ENCODE measurements at places on chromosomes 6 and 20.
A peak's percentile ranks its signal among the peaks of the same experiment; 100 is the strongest.

GRCh38 chr20:45055056-45055455, 45.9 kb downstream of the KCNS1 start:
- DNase-seq: no peak

DNA sequence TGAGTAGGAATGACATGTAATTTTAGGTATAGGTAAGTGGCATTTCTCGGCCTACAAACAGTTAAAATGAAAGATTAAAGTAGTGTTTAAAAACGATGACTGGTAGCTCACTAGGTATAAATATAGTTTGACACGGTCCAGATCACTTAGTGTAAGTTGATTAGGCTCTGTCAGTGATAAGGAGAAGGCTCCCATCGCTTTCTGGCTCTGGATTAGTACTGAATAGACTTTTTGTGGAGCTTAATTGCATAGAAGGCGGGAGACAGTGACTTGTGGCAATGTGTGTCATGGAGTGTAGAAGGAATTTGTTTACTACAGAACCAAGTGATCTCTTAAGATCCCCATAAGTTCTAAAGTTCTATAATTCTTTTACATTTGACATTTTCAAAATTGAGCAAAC, 6.7 kb downstream of the PYGB start:
- DNase-seq: no peak

DNA sequence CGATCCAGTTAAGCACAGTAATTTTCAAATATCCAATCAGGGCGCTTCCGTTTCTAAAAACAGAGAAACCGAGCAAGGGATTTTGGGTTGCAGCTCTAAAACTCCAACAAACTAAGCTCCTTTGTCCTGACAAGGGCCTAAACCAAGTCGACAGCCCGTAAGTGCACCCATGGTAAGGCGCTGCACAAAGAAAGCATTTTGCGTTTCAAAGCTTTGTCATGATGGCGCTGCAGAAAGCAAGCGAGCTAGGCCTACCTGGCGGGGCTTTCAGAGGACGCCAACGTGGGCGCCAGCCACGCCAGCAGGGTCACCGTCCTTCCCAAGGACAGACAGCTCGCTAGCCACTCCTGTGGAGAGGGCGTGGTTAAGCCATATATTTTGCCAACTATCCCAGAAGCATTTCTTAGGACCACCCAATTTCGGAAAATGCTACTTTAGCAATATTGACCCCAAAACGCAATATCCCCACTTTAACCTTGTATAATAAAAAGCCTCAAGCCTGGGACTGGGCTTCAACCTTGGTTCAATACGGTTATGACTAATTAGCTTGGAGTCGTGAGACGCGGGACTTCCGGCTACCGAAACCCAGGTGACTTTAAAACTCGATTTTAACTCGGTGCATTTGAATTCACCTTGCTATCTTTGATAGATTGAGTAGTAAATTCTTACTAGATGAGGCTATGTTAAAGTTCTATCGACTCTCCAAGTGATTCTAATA, 53.8 kb downstream of the TRIM38 start:
- DNase-seq: no peak

- DNase-seq: no peak
Observed at GRCh38 chr6:74656453-74656852, 549.4 kb downstream of the COL12A1 start.

GRCh38 chr6:110484321-110484720, 7.9 kb upstream of the SLC22A16 start:
- no peak for DNase-seq

- DNase-seq: no peak
Observed at GRCh38 chr6:53834132-53834531, 39.3 kb downstream of the LRRC1 start.

- no peak for DNase-seq
Observed at GRCh38 chr6:22113026-22113766, 183.6 kb downstream of the PRL start.

GRCh38 chr6:108606250-108606690, 45.6 kb downstream of the FOXO3 start:
- no peak for DNase-seq

DNA sequence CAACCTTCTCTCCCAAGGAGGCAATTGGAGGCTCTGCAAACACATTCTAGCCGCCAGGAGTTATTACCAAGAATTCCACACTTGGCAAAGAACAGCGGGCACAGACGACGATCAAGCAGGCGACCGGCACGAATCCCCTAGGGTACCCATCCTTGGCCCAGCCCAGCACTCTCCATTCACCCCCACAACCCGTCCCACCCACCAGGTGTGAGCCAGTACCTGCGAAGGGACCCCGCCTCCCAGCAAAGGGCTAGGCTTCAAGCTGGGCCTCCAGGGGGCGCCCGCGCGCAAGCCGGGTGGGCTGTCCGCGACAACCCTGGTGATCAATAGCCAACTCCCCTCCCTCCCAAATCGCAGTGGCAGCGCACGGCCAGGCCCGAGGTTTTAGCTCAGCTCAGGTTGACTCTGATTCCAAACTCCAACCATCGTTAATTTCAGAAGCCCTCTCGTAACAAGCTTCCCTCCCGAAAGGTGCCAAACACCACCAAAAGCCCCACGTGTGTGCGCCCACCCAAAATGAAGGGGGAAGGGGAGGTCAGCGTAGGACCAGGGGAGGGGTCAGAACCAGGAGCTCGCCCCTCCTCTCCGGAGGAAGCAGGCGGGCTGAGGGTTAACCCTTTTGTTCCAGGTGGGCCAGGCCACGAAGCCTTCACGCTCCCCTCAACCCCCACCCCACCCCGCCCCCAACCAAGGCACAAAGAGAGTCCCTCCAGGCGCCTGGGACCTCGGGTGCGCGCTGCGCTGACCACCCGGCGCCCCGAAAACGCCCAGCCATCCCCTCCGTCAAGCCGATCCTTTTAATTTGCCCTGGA, 2.1 kb downstream of the SALL4 start:
- peak; percentile 73 for DNase-seq

GRCh38 chr6:12845224-12846004, 128.8 kb downstream of the PHACTR1 start:
- no peak for DNase-seq

- no peak for DNase-seq
Observed at GRCh38 chr20:4998160-4998651, 3.1 kb downstream of the SLC23A2 start.

DNA sequence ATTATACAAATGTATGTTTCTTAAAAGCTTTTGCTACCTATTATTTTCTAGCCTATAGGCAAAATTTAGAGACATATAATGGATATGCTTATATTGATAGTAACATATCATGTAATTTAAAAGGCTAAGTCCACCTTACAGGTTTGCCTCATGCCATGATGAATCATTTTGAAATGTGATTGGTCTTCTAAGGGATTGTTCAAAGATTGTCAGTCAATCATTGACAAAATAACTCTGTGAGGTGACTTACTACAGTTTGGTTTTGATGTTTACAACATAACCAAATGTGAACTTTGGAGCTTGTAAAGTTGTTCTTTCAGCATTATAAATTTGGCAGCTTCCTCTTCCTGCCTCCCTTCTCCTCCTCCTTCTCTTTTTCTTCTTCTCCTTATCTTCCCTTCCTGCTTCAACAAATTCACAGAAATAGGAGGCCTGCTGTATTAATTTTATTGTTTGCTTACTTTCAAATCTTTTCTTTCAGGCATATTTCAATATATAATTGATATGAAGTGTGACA, 39.7 kb upstream of the ZFP64 start:
- DNase-seq: no peak

Measured in activated CD4-positive, alpha-beta T cell treated with anti-CD3 and anti-CD28 coated beads, Interleukin-2, amount 50 U/mL, for 48 hours (primary cell).